Activated CD8-positive, alpha-beta memory T cell treated with anti-CD3 and anti-CD28 coated beads for 1 hour (primary cell): ENCODE measurements at places on chromosomes 16 and 17.

GRCh38 chr16:78892951-78893733, 707.4 kb downstream of the MAF start:
- no peak for DNase-seq

GRCh38 chr16:4886151-4886550, 38.9 kb downstream of the UBN1 start:
- DNase-seq = no peak

DNA sequence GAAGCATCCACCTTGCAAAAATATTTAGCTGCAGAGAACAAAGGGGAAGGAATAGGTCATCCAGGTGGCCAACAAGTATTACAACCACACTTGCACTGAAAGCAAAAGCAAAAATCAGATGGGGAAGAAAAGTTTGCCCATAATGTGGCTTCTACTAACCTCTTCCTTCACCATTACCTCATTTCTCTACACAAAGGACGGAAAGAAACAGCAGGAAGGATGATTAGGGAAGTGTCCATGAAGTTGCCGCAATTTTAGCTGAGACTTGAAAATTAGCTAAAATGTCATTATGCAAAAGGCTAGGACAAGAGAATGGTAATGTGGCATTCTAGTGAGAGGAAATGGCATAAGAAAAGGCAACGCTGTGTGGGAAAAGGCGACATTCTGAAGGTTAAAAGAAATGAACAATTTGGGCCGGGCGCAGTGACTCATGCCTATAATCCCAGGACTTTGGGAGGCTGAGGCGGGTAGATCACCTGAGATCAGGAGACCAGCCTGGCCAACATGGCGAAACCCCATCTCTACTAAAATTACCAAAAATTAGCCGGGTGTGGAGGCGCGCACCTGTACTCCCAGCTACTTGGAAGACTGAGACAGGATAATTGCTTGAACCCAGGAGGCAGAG, 13.7 kb downstream of the KANSL1 start:
- no peak for DNase-seq

GRCh38 chr17:61000911-61001310, 323.3 kb downstream of the BCAS3 start:
- DNase-seq = no peak

DNA sequence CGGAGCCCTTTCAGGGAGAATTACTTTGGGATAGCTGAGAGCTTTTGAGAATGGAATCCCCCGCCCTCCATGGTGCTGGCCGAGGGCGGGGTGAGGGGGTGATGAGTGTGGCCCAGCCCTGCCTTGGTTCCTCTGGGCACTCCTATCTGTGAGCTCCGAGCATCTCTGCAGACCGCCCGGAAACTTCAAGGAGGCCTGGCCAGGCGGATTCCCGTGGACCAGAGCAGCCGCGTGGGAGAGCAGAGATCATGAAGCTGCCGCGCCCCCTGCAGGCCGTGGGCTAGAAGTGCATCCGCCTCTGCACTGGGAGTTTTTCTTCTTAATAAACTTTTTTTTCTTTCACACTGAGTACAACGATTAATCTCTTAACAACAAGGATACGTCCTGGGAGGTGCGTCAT, 392.9 kb upstream of the EEF2KMT start:
- DNase-seq = no peak

DNA sequence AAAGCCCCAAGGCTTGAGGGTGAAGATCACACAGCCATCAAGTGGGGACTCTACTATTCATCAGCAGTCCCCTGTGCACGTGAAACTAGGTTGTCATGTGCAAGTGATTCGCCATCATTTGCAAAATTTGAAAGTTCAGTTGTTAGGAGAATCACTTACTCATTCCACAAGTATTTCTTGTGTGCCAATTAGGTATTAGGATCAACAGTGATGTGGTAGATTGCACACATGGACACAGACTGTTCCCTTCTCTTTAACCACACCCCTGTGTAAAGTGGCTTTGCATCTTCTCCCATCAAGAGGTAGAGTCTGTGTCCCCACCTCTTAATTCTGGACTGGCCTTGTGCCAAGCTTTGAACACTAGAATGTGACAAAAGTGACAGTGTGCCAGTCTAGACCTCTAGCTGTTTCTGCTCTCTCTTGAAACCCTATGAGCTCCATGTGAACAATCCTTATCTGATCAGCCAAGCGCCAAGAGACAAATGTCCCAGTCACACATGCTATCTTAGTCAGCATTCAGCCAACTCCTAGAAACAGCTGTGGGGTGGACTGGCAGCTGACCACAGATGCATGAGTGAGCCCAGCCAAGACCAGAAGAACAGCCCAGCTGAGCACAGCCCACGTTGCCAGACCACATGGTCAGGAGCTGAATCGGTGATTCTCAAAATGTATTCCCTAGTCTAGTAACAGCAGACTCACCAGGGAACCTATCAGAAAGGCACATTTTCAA, 31.5 kb upstream of the SHISA9 start:
- no peak for DNase-seq

DNA sequence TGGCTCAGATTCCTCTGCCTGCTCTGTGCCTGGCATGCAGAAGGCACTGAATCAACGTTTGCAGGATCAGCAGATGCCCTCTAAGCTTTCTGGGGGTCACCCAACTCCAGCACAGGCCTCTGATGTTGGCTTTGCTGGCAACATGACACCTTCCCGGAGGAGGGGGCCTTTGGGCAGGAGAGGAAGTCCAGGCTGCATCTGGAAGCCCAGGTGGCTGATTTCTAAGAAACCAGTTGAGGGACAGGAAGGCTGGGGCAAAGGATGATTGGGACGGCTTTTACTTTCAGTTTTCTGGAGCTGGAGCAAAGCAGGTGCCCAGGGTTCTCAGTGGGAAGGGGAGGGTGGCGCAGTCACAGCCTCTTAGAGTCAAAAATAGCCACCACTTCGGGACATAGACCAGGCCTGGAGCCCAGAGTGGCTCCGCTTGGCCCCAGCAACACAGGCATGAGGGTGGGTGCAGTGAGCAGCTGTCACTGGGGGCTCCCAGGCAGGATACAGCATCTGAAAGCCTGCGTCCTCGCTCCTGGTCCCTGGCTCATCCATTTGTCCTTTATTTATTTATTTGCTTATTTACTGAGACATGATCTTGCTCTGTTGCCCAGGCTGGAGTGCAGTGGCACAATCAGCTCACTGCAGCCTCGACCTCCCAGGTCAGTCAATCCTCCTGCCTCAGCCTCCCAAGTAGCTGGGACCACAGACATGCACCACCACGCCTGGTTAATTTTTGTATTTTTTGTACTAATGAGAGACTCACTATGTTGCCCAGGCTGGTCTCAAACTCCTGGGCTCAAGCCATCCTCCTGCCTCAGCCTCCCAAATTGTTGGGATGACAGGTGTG, 15.1 kb downstream of the SOCS1 start:
- no peak for DNase-seq
